ENCODE measurements at places on chromosomes 13 and 19. TPM values are rescaled to one million over a fixed set of nuclear protein-coding genes. Genes with fewer than 3 reads are reported as not detected.
A peak's percentile ranks its signal among the peaks of the same experiment; 100 is the strongest.

DNA sequence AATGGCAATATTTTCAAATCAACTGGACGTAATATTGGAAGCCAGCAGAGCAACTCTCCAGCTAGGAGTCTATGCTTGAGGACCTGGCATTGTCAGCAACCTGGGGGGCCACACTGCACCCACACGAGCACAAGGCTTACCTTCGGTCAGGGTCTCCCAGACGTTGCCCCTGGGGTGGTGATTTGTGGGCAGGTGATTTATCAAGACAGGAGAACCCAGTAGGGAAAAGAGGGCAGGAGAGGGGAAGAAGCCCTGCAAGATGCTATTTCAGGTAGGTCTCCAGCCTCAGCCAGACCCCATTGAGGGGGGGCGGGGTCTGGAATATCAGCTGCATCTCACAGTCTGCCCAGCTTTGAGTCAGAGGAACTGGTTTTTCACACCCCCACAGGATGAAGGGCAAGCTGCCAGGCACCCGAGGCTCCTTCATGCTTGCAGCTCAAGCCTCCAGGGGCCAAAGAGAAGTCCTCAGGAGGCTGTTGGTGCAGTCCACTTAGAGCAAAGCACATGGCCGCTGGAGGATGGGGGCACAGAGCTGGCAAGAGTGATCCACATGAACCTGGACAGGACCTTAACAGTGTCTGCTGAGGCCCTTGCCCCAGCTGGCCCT lies 80.9 kb upstream of the UQCRFS1 start:
- no peak for DNase-seq
- no peak overlapping the region for H3K27ac ChIP-seq
- no peaks in the 10 kb centered on the region for H3K4me1 ChIP-seq
- no peaks in the 10 kb centered on the region for H3K27me3 ChIP-seq
- no peak overlapping the region for H3K4me3 ChIP-seq

Gene FFAR3
- total RNA-seq = 1.1 TPM

DNA sequence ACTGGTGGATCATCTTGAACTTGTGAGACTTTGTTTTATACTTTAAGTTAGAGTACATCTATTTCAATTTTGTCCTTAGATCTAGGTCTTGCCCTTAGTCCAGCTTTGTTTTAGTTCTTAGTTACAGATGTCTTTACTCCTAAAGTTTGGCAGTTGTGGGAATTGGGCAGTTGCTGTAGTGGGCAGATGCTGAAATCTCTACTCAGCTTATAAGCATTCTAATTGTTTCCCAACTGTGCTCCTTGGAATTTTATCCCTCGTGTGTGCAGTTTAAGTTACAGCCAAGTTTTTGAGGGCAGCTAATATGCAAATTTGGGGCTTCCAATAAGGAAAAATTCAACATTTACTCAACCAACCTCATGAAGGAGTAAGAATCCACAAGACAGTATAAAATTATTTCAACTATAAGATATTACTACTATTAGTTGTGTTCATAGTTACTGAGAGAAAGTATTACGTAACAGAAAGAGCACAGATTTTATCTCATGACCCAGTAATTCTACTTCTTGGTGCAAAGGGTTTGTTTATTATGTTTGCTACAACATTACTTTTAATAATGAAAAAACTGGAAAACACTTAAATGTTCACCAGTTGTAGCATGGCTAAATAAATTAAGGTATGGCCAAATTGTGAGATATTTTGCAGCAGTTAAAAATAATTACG lies 32.9 kb downstream of the CCDC122 start:
- H3K4me1 ChIP-seq = no peaks in the 10 kb centered on the region
- no peaks in the 10 kb centered on the region for H3K36me3 ChIP-seq
- no peak for DNase-seq
- no peaks in the 10 kb centered on the region for H3K27me3 ChIP-seq
- H3K27ac ChIP-seq = no peak overlapping the region

Gene OLFM4
- 1.1 TPM for total RNA-seq

Gene LRP3
- 22.7 TPM for total RNA-seq

DNA sequence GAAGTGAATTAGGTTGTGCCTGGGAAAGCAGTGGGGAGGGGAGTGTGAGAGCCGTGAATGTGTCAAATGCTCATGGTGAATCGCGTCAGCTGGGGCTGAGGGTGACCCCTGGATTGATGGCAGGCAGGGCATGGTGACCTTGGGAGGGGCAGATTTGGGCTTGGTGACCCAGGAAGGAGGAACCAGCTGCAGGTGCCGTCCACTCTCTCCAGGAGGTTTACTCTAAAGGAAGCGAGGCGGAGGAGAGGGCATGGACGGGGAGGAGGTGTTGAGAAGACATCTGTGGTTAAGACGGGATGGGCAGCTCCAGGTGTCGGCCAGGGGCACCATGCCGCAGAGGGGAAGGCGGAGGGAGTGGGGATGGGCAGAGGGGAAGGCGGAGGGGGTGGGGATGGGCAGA lies 28.7 kb downstream of the TMEM255B start:
- no peaks in the 10 kb centered on the region for H3K36me3 ChIP-seq
- no peak overlapping the region for H3K4me3 ChIP-seq
- no peak for DNase-seq
- no peaks in the 10 kb centered on the region for H3K4me1 ChIP-seq
- no peak overlapping the region for H3K27ac ChIP-seq

DNA sequence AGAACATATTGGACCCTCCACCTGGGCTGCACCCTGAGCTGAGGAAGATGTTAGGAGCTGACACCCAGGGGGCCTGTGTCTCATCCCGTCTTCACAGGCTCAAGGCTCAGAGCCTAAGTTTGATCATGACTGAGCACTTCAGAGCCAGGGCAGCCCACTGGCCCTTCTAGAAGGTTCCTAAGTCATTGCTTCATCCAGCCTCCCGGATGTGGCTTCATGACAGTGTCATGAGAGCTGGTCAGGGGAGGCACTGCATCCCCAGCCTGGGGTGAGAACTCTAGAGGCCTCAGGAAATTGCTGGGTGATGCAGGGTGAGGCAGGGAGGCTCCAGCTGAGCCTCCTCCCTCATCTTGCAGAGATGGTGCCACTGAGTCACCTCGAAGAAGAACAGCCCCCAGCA lies 24.9 kb upstream of the PIK3R2 start:
- H3K27me3 ChIP-seq = no peaks in the 10 kb centered on the region
- H3K27ac ChIP-seq = no peak overlapping the region
- no peaks in the 10 kb centered on the region for H3K4me1 ChIP-seq
- no peak overlapping the region for H3K4me3 ChIP-seq

DNA sequence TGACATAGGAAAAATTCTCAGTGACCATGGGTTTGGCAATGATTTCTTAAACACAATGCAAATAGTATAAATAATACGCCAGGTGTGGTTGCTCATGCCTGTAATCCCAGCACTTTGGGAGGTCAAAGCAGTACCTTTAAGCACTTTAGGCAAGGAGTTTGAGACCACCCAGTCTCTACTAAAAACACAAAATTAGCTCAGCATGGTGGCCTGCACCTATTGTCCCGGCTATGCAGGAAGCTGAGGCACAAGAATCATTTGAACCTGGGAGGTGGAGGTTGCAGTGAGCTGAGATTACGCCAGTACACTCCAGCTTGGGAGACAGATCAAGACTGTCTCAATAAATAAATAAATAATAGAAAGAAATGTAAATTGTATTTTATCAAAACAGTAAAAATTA lies 356.5 kb upstream of the SLITRK6 start:
- DNase-seq = no peak
- no peaks in the 10 kb centered on the region for H3K36me3 ChIP-seq
- H3K27ac ChIP-seq = no peak overlapping the region
- H3K4me1 ChIP-seq = no peaks in the 10 kb centered on the region

DNA sequence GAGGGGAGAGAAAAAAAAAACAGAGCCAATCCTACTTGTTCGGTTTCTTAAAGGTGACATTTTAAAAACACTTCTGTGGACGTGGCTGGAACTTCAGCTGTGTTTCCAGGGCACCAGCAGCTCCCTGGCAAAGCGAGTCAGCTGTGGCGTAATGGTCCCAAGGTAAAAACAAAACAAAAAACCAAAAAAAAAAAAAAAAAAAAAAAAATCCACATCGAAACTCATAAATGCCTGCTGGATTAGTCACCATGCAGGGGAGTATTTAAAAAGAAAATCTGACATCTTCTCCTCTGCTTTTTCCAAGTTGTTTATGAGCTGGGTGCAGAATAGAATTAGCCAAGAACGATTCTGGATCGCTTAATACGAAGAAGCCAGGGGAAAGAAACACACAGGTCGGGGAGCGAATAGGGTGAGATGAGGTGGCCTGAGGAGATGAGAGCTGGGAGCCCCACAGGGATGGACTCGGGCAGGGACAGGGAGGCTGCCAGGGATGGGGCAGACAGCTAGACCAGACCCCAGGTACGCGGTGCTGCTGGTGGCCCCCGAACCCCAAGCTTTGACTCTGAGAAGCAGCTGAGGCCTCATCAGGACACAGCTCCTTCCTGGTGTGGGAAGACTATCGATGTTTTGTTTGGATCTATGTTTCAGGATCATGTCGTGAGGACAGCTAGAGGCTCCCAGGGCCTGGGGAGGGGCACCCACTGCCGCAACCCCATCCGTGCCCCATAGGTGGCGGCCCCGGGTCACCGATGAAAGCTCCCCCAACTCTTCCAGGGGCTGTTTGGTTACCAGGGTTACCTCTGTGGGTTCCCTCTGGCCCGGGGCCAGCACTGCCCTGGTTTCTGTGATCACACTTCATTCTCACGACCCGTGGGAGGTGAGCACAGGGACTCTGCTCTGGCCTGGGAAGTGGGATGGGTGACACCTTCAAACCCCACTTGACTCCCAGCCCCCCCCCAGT lies 3.1 kb upstream of the CTXN1 start:
- peaks cover 29% of the 10 kb centered on the region for H3K36me3 ChIP-seq
- H3K4me3 ChIP-seq = no peak overlapping the region
- no peaks in the 10 kb centered on the region for H3K4me1 ChIP-seq
- no peaks in the 10 kb centered on the region for H3K27me3 ChIP-seq

- no peak overlapping the region for H3K4me3 ChIP-seq
- H3K36me3 ChIP-seq = no peaks in the 10 kb centered on the region
- no peaks in the 10 kb centered on the region for H3K27me3 ChIP-seq
- H3K27ac ChIP-seq = no peak overlapping the region
- peaks cover 2% of the 10 kb centered on the region for H3K4me1 ChIP-seq
Observed at GRCh38 chr19:19480688-19481087, 34.7 kb downstream of the TSSK6 start.

Gene KIR2DL4
- not detected for total RNA-seq

Gene TMIGD2
- total RNA-seq = not detected

GRCh38 chr19:12247644-12248222 lies 47.0 kb downstream of the ZNF44 start:
- H3K27me3 ChIP-seq = no peaks in the 10 kb centered on the region
- no peak overlapping the region for H3K27ac ChIP-seq
- no peaks in the 10 kb centered on the region for H3K4me1 ChIP-seq
- DNase-seq = no peak
- H3K36me3 ChIP-seq = peaks cover 10% of the 10 kb centered on the region
- H3K4me3 ChIP-seq = no peak overlapping the region

DNA sequence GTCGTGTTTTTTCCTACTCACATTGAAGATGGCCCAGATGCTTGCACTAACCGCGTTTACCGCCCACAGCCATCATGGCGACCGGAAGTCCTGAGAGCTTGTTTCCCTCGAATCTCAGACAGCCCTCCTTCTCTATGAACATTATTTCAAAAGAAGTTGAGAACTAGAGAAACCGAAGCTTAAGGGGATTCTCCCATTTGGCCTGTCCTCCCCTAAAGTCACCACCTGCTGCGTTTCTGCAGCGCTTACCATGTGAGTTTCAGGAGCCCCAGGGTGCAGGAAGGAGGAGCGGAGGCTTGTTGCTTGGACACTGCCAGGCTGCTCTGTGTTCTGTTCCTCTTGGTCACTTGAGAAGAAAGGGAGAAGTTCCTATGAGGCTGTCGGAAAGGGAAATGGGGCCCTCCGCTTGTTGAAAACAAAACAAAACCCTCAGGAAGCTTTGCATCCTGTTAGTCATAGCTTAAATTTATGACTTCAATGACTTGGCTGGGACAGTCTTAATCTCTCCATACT lies 6.2 kb downstream of the CARD8 start:
- DNase-seq = peak; percentile 74
- no peaks in the 10 kb centered on the region for H3K27me3 ChIP-seq
- peaks cover 26% of the 10 kb centered on the region for H3K36me3 ChIP-seq
- peak overlapping the region; percentile 66 for H3K27ac ChIP-seq
- no peak overlapping the region for H3K4me3 ChIP-seq

DNA sequence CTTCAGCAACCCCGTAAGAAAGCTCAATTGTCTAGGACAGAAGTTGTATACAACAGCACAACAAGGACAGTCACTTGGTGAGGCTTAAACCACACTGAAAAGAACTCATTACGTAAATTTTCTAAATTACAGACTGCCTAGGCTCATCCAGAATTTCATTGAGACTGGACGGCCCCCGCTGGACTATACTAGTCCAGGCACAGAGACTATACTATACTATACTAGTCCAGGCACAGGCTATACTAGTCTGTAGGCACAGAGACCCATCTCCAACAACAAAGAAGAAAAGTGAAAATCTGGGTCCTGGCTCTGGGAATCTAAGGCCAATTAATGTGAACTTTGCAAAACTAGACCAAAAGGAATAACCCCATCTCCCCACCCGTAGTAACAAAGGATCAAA lies 700 bp downstream of the ZNF816 start:
- no peaks in the 10 kb centered on the region for H3K27me3 ChIP-seq
- peak overlapping the region; percentile 87 for H3K27ac ChIP-seq
- H3K4me1 ChIP-seq = peaks cover 18% of the 10 kb centered on the region
- H3K4me3 ChIP-seq = peak overlapping the region; percentile 61
- no peaks in the 10 kb centered on the region for H3K36me3 ChIP-seq

DNA sequence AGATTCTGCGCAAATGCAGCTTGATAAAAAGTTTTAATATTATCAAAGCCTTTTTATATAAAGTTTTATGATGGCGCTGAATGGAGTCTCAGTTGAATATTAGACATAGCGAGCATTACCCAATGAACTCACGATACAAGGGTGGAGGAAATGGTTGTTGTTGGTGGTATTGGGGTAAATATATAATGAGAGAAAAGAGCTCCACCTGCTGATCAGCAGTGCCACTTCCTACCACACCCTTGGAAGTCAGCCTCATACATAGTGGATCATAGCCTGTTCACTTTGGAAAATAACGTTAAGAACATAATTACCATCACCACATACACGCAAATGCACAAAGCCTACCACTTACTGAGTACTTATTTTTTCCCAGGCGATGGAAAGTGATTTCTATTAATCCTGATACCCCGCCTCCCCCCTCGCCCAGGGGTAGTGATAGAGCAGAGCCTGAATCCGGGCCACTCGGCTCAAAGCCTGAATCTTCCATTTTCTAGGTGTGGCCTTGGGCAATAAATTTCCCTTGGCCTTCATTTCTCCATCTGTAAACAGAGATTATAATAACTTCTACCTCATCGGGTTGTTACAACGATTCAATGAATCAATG lies 358.3 kb downstream of the KLF5 start:
- no peaks in the 10 kb centered on the region for H3K4me1 ChIP-seq
- no peaks in the 10 kb centered on the region for H3K36me3 ChIP-seq
- H3K27ac ChIP-seq = no peak overlapping the region
- H3K27me3 ChIP-seq = no peaks in the 10 kb centered on the region
